Left ventricle myocardium inferior (tissue), 1 donor: ENCODE measurements at places on chromosomes 3 and 15.

- DNase-seq: peak; percentile 86
Observed at GRCh38 chr3:197456261-197457091, 99.3 kb downstream of the BDH1 start.

GRCh38 chr15:95761501-95762165 lies 568.9 kb upstream of the NR2F2 start:
- DNase-seq: no peak

GRCh38 chr3:138442433-138442832 lies 8.0 kb downstream of the ESYT3 start:
- no peak for DNase-seq

- DNase-seq: peak; percentile 58
Observed at GRCh38 chr3:195892105-195893043, 16.0 kb downstream of the TNK2 start.

DNA sequence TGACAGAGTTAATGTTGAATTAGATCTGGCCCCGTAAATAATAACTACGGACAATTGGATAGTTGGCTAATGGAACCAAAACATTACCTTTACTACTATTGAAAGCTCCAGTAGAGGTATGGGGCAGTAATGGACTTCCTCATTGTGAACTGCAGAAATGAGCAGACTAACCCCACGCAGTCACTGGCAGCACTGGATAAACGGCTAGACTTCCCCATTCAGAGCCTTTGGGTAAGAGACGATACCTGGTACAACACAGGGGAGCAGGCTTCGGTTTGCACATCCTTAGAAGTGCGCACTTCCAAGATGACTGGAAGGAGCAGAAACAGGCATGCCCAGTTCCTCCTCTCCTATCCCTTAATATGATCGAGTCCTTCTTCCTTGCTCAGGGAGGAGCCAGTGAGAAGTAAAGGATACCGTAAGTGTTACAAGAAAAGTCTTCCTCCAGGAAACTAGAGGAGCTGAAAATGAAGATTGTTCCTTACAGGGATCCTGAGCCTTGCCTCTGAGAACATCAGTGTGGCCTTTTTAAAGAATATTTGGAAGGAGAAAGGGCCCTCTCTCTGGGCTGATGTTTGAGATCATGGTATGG lies 100.5 kb upstream of the NECTIN3 start:
- no peak for DNase-seq
